NCI-H526 (cell line): ENCODE measurements at places on chromosomes 7 and 10.

- no peak for DNase-seq
These were observed 223.6 kb downstream of the IPMK start for GRCh38 chr10:58044072-58044471.

DNA sequence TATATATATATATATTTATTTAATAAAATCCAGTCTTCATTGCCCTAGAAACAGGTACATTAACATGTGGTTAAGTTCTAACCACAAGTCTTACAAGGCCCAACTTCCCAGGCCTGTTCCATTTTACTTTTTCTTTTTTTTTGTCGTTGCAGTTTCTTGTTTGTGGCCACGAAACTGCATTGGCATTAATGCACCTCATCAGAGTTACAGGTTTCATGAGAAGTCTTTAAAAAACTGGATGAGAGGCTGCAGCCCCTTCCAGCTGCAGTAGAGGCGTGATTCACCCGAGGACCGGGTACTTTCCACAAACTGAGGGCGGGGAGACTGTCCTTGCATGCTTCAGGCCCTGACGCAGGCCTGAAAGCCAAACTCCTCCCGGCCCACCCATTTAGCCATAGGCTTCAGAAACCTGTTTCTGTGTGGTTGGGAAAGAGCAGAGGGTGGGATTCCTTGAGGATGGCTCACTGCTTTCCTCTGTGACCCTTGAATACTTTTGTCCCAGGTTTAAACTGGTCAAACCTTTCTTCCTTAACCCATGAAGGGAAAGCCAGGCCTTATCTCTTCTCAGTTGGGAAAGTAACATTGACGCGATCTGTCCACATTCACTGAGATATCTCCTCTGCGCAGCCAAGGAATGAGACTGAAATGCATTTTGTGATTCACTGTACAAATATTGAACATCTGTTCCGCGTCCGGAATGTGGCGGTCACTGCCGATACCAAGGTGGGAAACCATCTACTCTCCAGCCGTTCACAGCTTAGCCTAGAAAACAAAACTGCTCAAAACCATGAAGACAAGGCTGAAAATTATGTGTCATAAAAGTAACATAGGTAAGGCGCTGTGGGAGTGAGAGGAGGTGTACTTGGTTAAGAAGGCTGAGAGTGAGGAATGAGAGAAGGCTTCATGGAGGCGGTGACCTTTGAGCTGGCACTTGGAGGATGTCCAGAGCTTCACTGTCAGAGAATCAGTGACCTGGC lies 311.7 kb downstream of the GATA3 start:
- DNase-seq: no peak

GRCh38 chr7:21357151-21358097 lies 70.5 kb upstream of the SP4 start:
- no peak for DNase-seq

DNA sequence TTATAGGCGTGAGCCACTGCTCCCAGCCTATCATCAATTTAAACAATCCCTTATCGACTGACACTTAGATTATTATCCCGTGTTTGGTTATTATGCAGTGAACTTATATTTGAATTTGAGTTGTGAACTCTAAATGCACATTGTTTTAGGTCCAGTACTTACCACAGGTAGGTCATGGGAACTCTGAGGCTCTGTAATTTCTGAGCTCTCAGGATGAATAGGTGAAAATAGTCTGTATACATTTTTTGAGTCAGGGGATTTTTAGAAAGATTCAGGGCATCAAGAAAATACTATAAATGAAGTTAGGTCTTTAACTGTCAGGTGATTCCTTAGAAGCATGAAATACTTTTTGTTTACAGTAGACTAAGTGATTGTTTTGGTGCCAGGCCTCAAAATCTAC lies 8.8 kb downstream of the CCDC136 start:
- no peak for DNase-seq

GRCh38 chr7:3232228-3232627 lies 68.8 kb upstream of the SDK1 start:
- no peak for DNase-seq

GRCh38 chr7:121313793-121314676 lies 14.8 kb upstream of the WNT16 start:
- peak; percentile 79 for DNase-seq

GRCh38 chr7:102255501-102255900 lies 31.2 kb upstream of the SH2B2 start:
- DNase-seq: no peak

- DNase-seq: peak; percentile 1
These were observed 225.0 kb upstream of the CELF2 start for GRCh38 chr10:10792681-10793080.

DNA sequence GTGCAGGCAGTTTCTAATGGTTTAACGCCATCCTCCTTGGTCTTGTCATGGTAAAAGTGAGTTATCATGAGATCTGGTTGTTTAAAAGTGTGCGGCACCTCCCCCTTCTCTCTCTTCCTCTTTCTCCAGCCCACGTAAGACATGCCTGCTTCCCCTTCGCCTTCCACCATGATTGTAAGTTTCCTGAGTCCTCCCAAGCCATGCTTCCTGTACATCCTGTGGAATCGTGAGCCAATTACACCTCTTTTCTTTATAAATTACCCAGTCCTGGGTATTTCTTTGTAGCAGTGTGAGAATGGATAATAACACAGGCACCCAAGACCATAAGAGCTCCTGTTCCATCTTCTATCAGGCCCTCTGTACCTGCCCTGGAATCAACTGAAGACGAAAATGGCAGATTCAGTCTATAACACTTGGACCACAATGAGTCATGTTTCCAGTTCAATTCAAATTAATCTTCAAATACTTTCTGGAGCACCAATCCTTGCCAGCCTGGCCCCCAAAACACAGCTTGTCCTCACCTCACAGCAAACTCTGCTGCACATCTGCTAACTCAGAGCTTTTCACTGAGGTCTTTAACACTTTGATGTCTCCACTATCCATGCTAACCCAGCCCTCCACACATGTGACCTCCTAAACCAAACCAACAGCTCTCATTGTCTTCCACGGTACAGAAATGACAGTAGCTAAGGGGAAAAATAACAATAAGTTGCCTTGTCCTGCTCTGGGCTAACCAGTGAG lies 73.2 kb downstream of the SFMBT2 start:
- no peak for DNase-seq

DNA sequence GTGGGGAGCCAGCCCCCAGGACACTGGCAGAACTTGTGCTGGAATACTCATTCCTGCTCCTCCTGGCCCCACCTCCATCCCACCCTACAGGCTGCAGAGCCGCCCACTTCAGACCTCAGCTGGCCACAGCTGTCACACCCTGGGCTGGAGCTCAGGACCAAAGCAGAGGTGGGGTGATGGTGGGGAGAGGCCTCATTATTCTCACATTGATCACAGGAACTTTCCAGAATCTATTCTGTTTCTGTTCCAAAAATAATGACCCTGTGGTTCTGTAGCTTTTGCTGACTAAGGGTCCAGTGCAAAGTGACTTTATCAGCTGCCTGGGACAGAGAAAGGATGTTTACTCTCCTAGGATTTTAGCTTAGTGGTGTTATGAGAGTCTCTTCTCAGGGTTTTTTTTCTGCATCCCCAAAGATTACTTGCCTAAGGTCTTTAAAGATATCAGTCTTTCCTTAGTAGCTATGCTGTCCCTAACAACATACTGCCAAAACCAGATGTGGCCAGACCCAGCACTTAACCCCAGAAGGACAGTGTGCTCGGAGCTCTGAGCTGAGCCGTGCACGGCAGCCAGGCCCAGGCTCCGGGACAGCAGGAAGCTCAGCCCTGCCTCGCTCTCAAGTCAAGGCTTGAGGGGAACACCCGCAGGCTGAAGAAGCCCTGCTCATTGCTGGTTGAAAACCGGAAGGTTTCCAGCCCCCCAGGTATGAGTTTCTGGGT lies 223.3 kb downstream of the MLLT10 start:
- no peak for DNase-seq

DNA sequence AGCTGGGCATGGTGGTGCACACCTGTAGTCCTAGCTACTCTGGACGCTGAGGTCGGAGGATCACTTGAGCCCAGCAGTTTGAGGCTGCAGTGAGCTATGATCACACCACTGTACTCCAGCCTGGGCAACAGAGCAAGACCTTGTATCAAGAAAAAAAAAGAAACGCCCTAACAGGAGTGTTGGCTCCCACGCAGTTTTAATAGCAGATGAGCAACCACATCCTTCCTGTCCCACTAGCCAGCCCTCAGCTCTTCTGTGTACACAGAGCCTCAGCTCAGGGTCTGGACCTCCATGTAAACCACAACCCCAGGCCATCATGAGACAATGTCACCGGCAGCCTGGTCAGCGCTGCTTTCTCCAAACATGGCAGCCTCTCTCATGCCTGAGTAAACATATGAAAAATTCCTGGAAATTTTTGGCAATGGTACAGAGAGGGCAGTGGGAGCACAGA lies 108.2 kb downstream of the PIP4K2A start:
- no peak for DNase-seq

DNA sequence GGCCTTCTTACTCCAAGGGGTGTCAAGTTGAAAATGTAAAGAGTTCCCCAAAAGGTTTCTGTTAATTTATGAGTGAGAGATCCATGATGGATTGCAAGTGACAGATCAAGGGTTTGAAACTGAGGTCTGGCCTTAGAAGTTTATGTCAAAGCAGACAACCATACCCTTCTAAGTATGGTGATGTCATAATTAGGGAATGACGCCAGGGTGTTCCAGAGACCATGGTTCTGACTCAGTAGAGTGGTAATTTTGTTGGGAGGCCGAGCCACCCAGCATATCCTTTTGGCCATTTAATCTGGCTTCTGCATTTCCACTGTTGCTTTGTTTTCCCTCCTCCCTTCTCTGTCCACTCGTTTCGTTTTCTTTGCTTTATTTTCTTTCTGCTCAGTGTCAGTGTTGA lies 2.7 kb downstream of the TRUB1 start:
- DNase-seq: no peak

DNA sequence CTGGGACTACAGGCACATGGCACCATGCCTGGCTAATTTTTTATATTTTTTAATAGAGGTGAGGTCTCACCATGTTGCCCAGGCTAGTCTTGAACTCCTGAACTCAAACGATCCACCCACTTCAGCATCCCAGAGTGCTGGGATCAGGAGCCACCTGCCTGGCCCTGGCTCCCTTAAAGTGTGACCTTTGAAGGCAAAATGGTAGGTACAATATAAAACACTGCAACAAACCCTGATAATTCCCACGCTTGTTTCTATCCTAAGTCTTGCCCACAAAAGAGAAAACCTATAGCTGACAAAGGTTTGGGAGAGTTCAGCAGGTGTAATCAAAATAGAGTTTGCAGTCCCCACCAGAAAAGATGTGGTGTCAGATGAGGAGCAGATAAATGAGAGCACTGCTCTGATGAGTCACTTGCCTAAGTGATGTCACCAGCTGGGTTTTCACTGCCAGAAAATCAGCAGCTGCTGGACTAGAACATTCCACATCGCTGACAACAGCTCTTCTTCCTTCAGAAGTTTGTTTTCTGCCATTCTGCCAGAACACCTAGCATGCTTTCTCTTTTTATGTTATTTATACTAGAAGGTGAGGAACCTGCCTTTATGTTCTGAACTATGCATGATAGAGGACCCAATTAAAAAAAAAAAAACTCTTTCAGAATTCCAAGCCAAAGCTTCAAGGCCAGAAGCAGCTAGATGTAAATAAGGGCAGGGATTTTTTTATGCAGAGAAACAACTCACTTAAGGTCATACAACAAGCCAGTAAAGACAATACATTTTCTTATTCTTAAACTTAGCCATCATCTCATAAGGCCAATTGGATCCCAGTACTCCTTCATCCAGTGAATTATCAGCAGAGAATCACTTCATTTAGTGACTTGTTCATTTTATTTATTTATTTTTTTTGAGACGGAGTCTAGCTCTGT lies 18.0 kb downstream of the PURB start:
- DNase-seq: no peak

DNA sequence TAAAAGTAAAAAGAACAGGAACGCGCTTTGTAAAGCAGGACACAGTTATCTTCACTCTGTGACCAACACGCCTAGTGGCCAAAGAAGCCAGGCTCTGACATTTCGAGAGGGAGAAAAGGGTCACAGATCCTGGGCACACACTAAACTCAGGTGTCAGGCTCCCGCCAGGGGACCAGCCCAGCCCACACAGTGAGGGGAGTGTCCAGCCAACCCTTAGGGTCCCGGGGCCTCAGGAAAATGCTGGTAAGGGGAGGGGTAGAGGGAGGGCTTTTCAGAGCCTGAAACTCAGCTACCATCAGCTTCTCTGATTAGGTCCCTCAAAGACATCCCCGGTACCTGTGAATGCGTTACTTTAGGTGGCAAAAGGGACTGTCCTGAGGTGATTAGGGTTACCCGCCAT lies 16.6 kb downstream of the ANXA11 start:
- no peak for DNase-seq

DNA sequence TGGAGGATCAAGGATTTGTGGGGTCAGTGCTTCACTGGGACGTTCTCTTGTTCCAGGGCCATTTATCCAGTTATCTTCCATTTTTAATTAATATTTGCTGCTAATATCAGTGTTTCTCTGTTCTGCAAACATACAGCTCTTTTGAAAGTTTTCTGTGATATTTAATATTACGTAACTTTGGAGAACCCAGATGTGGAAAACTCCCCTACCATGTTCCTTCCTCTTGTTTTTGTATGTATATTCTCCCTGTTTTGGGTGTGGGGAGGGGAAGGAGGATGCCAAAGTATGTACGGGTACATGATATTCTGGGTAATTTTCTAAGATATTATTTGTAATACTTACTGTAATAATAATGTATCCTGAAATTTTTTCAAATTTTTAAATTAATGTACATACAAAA lies 55.9 kb downstream of the MYO3A start:
- DNase-seq: no peak

DNA sequence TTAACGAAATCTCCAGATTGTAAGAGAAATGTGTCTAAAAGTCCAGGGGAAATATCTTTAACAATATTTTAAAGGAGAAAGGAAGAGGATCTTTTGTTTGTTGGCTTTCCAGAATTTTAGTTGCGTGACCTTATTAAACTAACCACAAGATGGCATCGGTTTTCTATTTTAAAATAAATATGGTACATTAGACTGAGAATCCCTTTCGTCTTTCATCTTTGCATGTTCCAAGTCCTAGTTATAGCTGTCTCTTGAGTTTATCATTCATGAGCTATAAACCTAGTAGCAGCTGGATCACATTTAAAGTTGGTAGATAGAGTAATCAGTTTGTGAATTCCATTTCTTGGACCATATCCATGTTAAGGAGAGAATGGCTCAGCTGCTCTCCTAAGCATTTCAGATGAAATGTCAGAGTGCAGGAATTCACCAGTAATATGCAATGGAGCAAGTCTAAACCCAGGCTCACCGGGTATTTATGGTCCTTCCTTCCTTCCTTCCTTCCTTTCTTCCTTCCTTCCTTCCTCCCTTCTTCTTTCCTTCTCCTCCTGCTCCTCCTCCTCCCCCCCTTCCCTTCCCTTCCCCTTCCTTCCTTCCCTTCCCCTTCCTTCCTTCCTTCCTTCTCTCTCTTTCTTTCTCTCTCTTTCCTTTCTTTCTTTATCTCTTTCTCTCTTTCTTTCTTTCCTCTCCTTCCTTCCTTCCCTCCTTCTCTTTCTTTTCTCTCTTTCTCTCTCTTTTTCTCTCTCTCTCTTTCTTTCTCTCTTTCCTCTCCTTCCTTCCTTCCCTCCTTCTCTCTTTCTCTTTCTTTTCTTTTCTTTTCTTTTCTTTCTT lies 57.8 kb upstream of the RAB18 start:
- peak; percentile 10 for DNase-seq

DNA sequence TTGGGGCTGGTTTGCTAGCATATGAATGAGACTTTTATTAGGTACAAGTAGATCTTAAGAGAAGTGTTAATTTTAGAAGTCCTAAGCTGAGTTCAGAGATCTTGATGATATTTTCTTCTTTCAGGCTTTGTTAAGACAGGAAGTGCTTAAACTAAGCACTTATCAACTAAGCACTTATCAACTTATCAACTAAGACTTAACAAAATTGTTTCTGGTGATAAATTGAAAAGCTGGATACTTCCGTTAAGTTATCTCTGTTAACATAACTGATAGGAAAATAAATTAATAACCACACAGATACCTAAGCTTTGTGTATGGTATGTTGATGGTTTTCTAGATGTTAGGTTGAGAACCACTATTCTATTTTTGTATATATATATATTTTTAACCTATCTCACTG lies 113.7 kb downstream of the PHTF2 start:
- no peak for DNase-seq
